ENCODE measurements at places on chromosomes 2 and 18.

DNA sequence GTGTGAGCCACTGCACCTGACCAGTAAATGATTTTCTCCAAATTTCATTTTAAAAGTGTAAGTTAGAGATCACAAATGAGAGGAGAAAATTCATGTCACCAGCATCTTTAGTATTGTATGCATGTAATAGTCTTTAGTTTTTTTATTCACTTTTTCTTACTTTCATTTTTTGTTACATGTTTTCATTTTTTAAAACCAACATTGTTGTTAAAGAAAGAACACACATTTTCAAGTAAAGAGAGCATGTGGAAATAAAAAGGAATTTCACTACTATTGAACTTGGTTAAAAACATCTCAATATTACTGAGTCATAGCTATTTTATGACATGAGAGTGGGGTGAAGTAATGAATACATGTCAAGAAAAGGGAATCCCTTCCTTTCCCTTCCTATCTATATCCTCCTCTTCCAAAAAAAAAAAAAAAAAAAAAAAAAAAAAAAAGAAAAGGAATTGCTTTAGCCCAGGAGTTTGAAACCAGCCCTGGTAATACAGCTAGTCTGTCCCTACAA is 29.1 kb upstream of the PMAIP1 start:
- no peak for DNase-seq

DNA sequence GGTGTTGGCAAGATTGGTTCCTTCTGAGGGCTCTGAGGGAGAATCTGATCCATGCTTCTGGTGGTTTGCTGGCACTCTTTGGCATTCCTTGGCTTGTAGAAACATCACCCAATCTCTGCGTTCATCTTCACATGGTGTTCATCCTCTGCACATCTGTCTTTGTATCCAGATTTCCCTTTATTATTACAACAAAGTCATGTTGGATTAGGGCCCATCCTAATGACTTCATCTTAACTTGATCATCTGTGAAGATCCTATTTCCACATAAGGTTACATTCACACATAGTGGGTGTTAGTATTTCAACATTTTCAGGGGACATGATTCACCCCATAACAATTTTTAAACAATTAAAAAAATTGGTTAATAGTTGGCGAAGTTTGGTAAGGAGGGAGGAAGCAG is 177.4 kb upstream of the CWC22 start:
- DNase-seq, result no peak

DNA sequence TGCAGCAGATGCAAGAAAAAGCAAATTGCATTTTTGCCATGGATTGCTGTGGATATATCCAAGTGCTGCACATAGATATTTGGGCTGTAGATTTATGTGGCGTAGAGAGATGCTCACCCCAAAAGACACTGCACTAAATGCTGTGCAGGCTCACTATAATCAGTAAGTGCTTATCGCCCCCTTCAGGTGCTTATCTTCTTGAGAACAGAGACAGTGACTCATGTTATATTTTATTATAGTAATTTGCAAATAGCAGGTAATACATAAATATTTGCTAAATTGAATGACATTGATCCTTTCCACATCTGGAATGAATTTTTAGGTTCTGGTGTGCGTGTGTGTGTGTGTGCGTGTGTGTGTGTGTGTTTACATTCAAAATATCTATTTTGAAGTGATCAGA is 36.8 kb upstream of the PLEKHM3 start:
- DNase-seq, result no peak

- DNase-seq, result peak; percentile 38
Measured at GRCh38 chr18:21735452-21736015, 5.1 kb upstream of the MIB1 start.

GRCh38 chr18:21257386-21257785 is 15.4 kb downstream of the GREB1L start:
- no peak for DNase-seq

DNA sequence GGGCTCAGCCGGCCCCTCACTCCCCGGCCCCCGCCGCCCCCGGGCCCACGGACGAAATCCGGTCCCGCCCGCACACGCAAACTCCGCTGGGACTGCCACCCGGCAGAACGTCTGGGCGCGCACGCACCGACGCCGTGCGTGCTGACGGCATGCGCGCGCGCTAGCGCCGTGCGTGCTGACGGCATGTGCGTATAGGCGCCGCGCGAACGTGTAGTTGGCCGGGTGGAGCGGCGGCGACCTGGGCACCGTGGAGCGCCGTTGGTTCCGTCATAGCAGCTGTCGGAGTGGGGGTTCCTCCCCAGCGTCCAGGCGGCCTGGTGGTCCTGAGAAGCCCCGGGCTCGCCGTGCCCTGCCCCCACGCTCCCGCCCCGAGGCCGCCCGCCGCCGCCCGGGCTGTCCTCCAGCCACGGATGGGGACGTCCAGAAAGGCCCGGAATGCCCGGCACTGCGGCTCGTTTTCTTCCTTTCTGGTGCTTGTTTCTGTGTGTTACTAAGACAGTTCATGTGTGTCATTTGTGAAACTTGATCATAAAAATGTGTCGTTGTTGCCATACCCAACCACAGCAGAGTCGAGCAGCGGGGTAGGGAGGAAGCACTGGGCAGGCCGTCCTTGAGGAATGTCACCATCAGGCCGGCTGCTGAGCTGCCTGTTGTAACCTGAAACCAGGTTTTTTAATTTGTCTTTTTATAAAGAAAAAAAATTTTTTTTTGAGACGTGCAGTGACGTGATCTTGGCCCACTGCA is at the start of gene TXNL4A:
Gene TXNL4A (minus strand): TSS at position 113 of the 744 bp plus-strand sequence. CDS start 171 bp downstream, outside the sequence.
- DNase-seq, result peak; percentile 92

GRCh38 chr2:22281033-22281432 is 1103.9 kb upstream of the KLHL29 start:
- DNase-seq, result peak; percentile 11

- DNase-seq, result peak; percentile 45
Measured at GRCh38 chr18:26383454-26384270, 157.4 kb downstream of the TAF4B start.

DNA sequence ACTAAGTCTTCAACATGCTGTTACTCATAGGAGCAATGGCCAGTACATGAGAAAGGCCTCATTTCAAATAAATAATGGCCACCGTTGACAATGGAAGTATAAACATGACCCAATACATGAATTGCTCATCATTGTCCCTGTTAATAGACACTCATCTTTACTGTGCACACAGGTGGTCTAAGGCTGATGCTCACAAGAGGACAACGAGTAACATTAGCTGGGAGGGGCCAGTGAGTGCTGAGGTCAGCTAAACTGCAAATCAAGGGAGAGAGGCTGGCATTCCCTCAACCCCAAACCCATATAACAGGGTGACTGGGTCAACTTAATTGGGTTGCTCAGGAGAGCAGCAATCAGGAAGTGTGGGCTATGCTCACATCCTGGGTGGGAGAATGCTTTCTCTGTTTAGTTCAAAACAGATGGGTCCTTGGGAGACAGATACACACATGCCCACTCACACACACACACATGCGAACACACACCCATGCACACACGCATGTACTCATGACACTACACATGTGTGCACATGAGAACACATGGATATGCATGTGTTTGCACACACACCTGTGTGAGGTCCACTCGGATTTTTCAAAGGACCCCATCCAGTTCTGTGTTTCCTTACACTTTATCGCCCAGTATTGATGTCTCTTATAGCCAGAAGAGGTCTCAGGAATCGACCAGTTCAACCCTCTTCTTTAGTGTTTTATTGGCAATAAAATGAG is 172.0 kb downstream of the INHBB start:
- DNase-seq, result no peak

DNA sequence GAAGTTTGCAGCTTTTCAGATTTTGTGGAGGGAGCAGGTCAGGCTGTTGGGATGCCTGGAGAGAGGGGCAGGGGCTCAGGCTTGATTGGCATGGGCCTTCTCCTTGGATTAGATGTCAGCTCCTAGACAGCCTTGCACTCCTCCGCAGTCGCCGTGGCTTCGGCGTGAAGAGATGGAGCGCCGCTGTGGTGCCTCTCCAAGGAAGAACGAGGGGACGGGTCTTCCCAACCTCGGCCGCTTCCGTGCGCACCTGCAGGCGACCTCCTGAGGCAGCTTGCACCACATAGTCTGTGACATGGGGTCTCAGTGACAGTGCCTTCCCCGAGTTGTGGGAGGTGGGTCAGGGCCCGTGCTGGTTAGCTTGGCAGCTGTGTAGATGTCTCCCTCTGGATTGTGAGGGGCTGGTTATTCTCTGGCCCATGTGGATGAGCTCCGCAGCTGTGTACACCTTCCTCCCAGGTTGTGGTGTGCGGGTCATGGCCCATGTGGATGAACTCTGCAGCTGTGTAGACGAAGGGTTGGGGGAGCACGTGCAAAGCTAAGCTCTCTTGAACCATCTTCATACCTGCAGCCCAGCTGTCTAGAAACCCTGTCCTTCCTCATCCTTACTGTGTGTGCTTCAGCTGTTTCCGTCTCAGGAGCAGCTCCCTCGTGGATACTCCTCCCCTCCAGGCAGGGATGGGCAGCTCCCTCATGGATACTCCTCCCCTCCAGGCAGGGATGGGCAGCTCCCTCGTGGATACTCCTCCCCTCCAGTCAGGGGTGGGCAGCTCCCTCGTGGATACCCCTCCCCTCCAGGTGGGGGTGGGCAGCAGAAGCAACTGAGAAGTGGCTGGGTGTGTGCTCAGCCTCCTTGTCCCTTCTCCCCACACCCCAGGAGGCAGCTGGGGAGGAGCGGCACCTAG is 170.3 kb downstream of the LDLRAD4 start:
- no peak for DNase-seq

DNA sequence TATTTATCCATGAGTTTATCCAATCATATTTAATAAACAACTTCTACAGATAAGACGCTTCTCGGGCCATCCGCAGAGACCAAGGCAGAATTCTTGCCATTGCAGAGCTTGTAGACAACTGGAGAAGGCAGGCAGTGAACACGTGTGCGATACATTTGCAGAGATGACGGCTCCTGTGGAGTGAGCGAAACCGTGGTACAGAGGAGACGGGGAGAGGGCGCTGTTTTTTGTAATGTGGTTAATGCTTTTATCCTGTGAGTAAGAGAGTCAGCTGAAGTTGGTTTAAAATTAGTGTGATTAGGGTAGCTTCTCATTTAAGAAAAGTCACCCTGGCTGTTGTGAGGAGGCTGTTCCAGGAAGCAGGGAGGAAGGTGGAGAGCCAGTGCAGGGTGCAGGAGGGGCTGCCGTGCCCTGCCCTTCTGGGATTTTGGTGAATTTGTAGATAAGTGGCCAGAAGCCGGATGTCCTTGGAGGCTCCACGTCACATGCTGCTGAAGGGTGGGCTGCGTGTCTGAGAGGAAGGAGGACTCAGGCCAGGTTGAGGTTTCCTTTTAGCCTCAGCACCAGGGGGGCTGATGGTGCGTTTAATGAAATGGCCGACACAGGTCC is 151.4 kb downstream of the SNTG2 start:
- no peak for DNase-seq

DNA sequence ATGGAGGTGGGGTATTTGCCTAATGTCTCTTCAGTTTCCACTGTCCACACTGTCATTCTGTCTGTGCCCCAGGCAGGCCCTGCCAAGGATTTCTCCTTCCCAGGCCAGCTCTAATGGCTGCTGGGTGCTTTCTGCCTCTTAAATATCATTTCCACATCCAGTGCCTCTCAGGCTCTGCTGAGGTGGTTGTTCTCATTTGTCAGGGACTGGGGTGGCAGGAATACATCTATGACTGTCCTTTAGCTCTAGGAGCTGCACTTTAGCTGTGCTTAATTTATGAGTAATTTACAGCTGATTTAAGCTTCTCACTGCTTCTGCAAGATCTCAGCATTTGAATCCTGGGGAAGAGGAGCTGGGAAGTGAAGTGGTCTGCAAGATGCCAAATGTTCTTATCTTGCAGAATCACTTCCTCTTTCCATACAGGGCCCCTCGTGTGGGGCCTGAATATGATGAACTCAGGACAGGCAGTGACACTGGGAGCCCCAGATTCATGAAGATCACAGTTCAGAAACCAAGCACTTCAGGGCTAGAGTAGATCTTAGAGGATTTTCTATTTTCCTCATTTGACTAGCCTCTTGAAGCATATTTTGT is 150.2 kb downstream of the FSHR start:
- DNase-seq, result no peak

GRCh38 chr18:29608982-29609381 is 1432.1 kb upstream of the CDH2 start:
- no peak for DNase-seq

DNA sequence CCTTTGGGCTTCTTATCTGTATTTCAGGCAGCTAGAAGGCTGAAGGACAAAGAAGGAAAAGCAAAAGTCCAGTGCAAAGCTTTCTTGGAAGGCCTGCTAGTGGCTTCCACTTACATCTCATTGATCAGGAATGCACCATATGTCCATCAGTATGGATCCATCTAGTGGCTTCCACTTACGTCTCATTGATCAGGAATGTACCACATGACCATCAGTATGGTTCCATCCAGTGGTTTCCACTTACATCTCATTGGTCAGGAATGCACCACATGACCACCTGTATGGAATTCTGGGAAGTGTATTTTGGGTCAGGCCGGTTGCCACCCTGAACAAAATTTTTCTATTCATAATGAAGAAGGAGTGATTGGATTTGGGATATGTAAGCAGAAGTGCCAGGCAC is 70.6 kb downstream of the LYPD6 start:
- peak; percentile 31 for DNase-seq

- no peak for DNase-seq
Measured at GRCh38 chr2:30264274-30264673, 32.9 kb downstream of the LBH start.

DNA sequence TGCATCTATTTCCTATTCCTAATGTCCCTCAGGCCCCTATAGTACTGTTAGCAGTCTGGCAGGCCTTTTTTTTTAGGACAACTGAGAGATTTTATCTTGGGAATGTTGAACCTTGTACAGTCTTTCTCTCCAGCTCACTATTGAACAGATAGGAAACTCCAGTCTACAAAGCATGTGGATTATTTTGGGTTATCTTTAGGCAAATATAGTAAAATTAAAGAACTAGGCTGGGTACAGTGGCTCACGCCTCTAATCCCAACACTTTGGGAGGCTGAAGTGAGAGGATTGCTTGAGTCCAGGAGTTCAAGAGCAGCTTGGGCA is 102.7 kb downstream of the OSBPL6 start:
- DNase-seq, result no peak

DNA sequence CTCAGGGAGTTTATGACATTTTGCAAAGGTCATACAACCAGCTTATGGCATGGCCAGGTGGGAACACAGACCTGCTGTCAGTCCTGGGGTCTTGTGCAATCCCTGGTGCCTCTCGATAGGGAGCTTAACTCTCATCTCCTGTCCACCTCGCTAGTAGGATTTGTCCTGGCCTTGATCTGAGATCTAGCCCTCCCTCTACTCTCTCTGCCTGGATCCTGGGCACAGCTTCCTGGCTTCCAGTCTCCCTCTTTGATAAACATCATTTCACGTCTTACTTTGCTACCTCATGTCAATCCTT is 13.8 kb downstream of the GALR1 start:
- DNase-seq, result no peak

Measured in AG08396 (cell line).